CD4-positive, alpha-beta T cell (primary cell): ENCODE measurements at places on chromosomes 1 and 21.

- no peak for DNase-seq
Observed at GRCh38 chr1:157158967-157159366, 20.8 kb upstream of the ETV3 start.

- no peak for DNase-seq
Observed at GRCh38 chr1:204320382-204320804, 39.3 kb downstream of the PLEKHA6 start.

DNA sequence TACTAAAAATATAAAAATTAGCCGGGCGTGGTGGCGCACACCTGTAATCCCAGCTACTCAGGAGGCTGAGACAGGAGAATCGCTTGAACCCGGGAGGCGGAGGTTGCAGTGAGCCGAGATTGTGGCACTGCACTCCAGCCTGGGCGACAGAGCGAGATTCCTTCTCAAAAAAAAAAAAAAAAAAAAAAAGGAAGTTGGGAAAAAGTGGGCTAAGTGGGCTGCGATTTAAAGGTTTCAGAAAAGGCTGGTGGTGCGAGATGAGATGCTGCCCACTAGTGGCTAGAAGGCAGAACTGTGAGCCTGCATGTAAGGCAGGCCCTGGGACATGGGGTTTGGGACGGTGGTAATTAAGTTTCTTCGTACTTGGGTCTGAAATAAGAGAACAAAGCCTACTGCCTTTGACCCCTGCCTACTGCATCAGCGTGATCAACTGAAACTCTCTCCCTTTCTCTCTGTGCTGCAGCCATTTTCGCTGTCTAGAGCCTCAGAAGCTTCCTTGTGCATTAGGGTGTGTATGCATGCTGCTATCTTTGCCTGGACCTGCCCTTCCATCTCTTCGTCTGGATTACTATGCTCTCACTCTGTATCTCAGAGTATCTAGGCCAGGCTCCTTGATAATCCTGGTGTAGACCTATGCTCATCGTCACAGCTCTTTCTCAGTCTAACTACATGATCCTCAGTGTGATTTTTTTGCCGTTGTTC lies 12.4 kb downstream of the FMOD start:
- peak; percentile 53 for DNase-seq

- DNase-seq: no peak
Observed at GRCh38 chr1:105072850-105073249, 1323.2 kb downstream of the AMY1C start.

DNA sequence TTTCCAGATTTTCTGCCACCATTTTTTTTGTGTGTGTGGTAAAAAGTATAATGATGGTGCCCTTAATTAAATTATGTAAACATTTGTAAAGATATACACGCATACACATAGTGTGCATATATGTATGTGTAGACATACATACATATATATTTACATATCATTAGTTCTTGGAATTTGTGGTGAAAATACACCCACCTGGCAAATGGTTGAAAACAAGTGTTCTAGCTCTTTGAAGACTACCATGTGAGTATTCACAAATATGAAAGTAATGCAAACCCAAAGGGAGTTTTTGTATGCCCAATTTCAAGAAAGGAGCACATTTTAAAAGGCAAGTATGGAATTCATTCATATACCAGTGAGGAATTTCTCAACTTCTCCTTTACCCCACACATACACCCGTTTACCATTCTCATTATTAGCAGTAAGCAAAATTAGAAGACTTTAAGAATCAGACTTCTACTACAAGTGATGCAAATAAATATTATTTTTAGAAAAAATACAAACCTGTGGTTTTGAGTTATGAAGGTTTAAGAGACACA lies 8.0 kb downstream of the RABGAP1L start:
- no peak for DNase-seq

- no peak for DNase-seq
Observed at GRCh38 chr1:93712741-93713140, 31.1 kb upstream of the BCAR3 start.

DNA sequence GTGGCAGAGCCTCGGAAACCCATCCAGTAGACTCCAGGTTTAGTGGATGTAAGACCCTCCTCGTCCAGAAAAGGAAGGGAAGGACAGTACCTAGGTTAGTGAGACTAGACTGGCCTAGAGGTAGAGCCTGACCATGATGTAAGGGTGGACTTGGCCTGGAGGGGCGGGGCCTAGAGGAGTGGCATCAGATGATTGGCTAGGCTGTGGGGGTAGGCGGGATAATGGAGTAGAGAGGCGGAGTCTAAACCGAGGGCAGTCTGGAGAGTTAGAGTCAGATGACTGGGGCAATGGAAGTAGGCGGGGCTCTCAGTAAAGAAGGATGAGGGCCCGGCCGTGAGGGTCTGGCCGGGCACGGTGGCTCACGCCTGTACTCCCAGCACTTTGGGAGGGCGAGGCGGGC lies 70.1 kb downstream of the EPHB2 start:
- no peak for DNase-seq

- DNase-seq: no peak
Observed at GRCh38 chr1:26915204-26915842, 1.5 kb upstream of the NR0B2 start.

- no peak for DNase-seq
Observed at GRCh38 chr1:172821609-172822274, 162.8 kb downstream of the FASLG start.

DNA sequence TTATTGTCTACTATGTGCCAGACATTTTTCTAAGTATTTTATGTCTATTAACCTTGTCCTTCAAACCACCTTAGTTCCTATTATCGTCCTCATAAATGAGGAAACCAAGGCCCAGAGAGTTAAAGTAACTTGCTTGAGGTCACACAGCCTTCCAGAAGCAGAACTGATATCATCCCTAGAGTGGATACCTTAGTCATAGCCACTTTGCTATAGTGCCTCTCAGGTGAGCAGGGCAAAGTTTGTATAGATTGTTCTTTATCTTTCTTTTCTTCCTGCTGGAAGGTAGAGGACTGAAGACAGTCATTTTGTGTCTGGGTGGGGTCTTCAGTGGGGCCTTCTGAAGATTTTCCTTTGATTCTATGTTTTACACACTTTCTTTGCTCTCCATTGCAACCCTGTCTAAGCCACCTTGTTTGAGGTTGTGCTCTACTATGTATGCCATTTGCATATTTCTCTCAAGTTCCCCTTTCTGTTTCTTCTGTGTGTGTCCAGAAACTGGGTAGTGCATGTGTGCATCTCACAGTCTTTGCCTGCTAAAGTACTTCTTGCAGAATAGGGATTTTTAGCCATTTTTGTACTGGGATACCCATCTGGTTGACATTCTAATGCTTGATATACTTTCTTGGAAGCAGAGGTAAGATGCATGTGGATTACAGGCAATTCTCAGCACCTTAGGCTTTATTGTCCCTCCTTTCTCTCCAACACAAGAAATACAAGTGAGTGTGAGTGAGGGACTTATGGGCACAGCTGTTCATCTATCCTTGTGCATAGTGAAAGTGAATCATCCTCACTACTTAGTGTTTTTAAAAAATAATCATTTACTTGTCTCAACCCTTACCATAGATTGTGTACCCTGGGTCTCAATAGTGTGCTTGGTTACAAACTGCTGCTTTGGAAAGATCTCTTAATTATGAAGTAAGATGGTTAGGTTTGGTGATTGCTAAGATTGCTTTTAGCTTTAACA lies 207.6 kb upstream of the HMCN1 start:
- DNase-seq: no peak

DNA sequence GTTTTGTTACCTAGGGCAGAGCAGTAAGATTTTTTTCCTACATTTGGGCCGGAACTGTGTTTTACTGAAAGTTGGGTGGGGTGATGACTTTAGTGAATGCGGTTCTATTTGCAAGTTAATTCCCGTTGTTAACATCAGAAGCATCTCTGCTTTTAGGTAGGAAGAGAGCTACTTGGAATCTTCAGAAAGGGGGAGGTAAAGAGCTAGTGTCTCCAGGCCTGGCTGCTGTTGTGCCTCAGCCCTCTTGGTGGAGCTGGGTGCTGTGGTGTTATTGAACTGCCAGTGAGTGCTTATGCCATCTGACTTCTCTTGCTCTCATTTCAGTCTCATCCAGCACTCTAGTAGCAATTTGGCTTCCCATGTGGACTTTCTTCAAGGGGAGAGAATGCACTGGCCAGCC lies 3.4 kb downstream of the KDM4A start:
- peak; percentile 24 for DNase-seq

- DNase-seq: peak; percentile 48
Observed at GRCh38 chr1:27992276-27992675, 32.5 kb downstream of the XKR8 start.

DNA sequence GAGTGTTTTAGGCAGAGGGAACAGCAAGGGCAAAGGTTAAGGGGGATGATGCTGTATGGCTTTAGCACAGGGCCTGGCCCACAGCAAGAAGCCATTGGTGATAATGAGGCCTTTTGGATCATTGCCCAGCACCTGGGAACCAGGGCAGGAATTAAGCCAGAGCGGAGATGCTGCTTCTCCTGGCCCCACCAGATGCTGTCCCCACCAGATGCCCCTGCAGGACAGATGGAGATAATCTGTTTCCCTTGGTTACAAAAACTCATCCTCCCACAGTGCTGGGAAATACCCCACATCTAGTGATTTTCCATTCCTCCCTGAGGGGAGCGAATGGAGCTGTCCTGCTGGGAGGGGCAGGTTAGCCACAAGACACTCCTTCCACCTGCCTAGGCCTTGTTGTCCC lies 18.8 kb downstream of the OPRD1 start:
- no peak for DNase-seq
